HFFc6 (cell line): ENCODE measurements at places on chromosomes 1 and 21. TPM values are rescaled to one million over a fixed set of nuclear protein-coding genes. Genes with fewer than 3 reads are reported as not detected.

DNA sequence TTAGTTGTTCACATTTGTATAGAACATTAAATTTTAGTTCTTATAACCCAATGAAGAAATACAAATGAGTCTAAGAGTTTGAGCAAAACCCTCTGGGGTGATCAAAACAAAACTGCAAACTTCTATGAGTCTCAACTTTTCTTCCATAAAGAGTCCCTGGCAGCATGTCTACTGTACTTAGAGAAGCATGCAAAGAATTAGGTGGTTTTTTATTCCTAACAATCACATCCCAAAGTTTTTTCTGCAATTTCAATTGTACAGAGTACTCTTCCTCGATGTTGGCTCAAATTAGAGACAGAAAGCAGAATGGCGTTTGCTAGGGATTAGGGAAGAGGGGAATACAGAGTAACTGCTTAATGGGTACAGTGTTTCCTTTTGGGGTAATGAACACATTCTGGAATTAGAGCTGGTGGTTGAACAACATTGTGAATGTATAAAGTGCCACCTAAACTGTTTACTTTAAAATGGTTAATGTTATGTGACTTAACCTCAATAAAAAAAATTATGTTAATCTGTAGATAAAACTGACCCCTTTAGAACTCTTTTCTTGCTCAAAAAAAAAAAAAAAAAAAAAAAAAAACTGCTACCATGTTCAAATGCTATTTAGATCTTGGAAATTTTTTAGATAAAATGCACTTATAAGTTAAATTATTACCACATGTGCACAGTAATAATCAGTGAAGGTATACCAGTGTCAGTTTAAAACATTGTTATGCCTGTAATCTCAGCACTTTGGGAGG lies 4.8 kb downstream of the RC3H1 start:
- H3K36me3 ChIP-seq = peaks cover 9% of the 10 kb centered on the region
- peak overlapping the region; percentile 66 for H3K4me3 ChIP-seq
- peak overlapping the region; percentile 58; the same call in 1 of the 2 replicates for H3K27ac ChIP-seq
- H3K4me1 ChIP-seq = peaks cover 58% of the 10 kb centered on the region
- no peak for DNase-seq

DNA sequence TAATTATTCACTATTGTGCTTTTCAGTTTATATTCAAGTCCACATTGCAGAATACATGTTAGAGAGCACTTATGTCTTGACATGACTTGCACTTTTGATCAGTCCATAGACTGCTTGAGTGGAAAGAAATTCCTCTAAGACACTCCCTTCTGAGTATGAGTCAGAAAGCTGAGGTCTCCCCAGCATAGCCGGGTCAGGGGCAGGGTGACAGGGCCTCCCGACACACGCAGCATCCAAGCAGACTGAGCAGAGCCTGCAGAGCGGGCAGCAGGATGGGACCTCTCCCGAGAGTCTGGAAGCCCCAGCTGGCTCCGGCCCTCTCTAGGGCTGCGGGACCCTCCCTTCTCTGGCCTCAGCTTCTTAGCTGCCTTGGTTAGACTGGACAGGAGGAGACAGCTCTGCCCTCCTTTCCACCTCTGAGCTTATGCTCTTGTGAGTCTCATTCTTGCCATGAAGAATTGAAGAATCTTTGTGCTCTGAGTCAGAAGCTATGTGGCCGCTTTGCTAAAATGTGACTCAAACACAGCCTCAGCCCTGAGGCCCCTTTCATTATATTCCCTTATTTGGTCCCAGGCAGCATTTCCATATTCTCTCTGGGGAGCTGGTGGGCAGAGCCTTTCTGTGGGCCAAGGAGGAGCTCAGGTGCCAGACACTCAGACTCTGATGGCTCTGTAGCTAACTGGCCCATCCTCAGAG lies 11.2 kb upstream of the CAPN2 start:
- peak; percentile 97 for DNase-seq
- peaks cover 80% of the 10 kb centered on the region for H3K4me1 ChIP-seq
- no peaks in the 10 kb centered on the region; the same call in 1 of the 2 replicates for H3K27me3 ChIP-seq
- peak overlapping the region; percentile 100 for H3K27ac ChIP-seq

- peak overlapping the region; percentile 42; the same call in 1 of the 2 replicates for H3K4me3 ChIP-seq
- peaks cover 6% of the 10 kb centered on the region; the same call in 1 of the 2 replicates for H3K4me1 ChIP-seq
- H3K27me3 ChIP-seq = peaks cover 32% of the 10 kb centered on the region
- no peaks in the 10 kb centered on the region for H3K36me3 ChIP-seq
- DNase-seq = no peak
Observed at GRCh38 chr1:232628335-232629249, 1.3 kb downstream of the SIPA1L2 start.

ST6GALNAC5 gene
- 2.2 TPM in 1 of 2 replicates, not detected in the other for total RNA-seq

- H3K27ac ChIP-seq = no peak overlapping the region; the same call in 1 of the 2 replicates
- peak; percentile 74 for DNase-seq
- no peak overlapping the region for H3K4me3 ChIP-seq
Observed at GRCh38 chr1:35111106-35111505, 31.9 kb downstream of the ZMYM1 start.

DNA sequence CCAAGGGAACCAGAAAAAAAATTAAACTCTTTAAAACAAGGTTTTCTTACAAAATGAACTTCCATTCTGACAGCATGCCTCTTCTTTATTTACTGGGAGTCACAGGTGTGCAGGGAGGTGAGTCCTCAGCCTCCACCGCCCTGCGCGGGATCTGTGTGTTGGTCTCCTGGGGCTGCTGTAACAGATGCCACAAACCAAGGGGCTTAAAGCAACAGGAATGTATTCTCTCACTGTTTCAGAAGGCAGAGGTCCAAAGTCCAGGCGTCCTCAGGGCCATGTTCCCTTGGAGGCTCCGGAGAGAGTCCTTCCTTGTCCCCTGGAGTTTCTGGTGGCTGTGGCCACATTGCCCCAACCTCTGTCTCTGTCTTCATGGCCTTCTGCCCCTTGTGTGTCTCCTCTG lies 123.6 kb upstream of the C1orf174 start:
- no peaks in the 10 kb centered on the region for H3K36me3 ChIP-seq
- peaks cover 3% of the 10 kb centered on the region; the same call in 1 of the 2 replicates for H3K27me3 ChIP-seq
- no peak overlapping the region for H3K4me3 ChIP-seq
- no peaks in the 10 kb centered on the region for H3K4me1 ChIP-seq

DNA sequence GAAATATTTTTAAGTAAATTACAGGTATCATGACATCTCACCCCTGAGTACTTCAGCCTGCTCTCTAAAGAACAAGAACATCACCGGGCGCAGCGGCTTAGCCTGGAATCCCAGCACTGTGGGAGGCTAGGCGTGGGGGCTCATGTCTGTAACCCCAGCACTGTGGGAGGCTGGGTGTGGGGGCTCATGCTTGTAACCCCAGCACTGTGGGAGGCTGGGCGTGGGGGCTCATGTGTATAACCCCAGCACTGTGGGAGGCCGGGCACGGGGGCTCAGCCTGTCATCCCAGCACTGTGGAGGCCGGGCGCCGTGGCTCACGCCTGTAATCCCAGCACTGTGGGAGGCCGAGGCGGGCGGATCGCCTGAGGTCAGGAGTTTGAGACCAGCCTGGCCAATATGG lies 7.7 kb upstream of the CDK11B start:
- peaks cover 8% of the 10 kb centered on the region for H3K36me3 ChIP-seq
- H3K27ac ChIP-seq = no peak overlapping the region
- H3K4me1 ChIP-seq = peaks cover 13% of the 10 kb centered on the region
- H3K27me3 ChIP-seq = no peaks in the 10 kb centered on the region
- no peak overlapping the region for H3K4me3 ChIP-seq

PM20D1 gene
- not detected in 3 replicates for total RNA-seq

TBX15 gene
- total RNA-seq = 5.5 to 12.2 TPM (median 5.7 TPM) in 3 replicates

DNA sequence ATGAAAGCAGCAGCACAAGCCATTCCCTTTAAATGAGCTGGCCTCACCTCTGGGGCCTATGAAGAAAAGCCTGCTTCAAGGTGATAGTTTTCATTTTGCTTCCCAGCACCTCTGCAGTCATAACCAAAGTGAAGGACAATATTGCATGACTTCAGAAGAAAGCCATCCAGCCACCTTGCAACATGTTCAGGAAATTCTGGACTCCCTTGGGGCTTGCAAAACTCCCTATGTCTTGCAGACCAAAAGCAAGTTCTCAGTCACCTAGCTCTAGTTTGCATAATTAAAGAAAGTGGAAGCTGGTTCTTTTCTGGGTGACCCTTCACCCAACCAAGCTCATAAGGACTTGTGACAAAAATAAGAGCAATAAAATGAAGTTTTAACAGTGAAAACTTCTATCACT lies 87.6 kb downstream of the GFI1 start:
- DNase-seq = no peak
- no peaks in the 10 kb centered on the region for H3K4me1 ChIP-seq
- H3K27ac ChIP-seq = no peak overlapping the region
- no peak overlapping the region for H3K4me3 ChIP-seq
